Activated T-helper 1 cell treated with anti-CD3 and anti-CD28 coated beads, Interleukin-2, amount 50 U/mL, for 16 hours (primary cell): ENCODE measurements at places on chromosomes 13 and 19.

GRCh38 chr13:73119612-73120011 lies 60.8 kb downstream of the KLF5 start:
- DNase-seq = no peak

GRCh38 chr13:60148918-60149317 lies 14.8 kb downstream of the DIAPH3 start:
- no peak for DNase-seq

DNA sequence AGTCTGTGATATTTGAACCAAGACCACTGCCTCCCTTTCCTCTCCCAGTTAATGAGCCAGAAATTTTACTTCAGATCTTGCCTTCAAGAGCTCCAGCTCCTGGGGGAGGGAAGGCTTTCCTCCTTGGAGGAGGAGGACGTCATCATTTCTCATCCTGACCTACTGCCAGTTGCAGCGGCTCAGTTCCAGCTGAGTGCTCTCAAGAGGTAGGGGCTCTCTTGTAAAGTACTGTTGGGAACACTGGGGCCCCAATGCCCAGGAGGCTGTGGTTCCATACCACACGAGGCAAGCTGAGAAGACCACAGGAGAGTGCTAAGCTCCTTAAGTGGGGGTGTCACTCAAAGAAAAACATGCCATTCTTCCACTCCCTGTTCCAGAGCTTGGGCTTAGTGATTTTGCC lies 36.2 kb downstream of the METTL21C start:
- DNase-seq = no peak

DNA sequence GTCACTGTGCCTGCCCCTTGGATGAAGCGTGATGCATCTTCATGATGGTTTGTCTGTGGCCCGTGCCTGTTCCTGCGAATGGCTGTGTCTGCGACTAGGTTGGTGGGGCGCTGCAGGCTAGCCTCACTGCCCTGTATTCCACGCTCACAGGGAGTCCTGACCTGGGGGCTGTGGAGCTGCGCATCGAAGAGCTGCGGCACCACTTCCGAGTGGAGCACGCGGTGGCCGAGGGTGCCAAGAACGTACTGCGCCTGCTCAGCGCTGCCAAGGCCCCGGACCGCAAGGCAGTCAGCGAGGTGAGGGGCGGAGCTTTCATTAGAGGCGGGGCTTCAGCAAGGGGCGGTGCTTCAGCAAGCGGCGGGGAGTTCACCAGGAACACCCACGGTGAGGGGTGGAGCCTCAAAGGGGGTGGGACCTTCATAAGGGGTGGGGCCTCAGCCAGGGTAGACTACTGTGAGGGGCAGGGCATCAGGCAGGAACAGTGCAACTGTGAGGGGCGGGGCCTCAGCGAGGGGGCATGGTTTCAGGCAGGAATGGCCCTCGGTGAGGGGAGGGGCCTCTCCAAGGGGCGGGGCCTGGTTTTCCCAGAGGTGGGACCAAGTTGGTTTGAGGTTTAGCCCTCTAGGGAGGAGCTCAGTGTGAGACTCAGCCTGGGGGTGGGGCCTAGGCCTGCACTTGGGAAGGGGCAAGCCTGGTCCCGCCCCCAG lies 17.2 kb downstream of the PKN1 start:
- no peak for DNase-seq

DNA sequence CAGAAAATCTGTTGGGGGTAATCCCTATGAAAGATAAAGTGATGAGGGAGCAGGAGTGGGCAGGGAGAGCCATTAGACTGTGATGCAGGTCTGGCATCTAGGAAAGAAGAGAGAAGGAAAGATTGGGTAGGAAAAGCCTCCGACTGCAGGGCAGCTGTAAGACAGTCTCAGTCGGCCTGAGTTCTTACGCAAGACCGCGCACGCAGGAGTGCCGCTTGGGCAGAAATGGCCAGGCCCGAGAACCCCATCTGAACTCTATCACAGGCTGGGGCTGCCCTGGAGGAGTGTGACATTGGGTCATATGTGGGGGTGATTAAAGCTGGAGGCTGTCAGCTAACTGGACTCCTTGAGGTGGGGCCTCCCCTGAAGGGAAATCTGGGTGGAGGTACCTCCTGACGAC lies 13.9 kb upstream of the FBXL3 start:
- DNase-seq = no peak

DNA sequence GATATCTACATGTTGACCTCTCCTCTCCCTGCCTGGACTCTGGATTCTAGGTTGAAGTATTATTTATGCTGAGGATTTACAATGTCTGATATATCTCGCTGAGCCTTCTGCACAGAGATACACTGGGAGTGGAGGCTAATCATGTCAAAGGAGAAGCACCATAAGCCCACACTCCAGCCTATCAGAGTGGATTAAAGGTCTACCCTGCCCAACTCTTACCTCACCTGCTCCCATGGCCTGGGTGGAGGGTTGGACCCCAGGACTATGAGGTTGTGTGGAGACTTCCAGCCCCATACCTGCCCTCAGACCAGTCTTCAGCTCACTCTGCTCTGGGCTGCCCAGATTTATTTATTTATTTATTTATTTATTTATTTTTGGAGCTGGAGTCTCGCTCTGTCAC lies 15.4 kb downstream of the OR10H4 start:
- no peak for DNase-seq

GRCh38 chr19:45782162-45782691 lies at the start of gene DMPK:
Gene DMPK (minus strand): TSS chr19:45782490. CDS start chr19:45782352, 138 bp downstream.
- DNase-seq = no peak

DNA sequence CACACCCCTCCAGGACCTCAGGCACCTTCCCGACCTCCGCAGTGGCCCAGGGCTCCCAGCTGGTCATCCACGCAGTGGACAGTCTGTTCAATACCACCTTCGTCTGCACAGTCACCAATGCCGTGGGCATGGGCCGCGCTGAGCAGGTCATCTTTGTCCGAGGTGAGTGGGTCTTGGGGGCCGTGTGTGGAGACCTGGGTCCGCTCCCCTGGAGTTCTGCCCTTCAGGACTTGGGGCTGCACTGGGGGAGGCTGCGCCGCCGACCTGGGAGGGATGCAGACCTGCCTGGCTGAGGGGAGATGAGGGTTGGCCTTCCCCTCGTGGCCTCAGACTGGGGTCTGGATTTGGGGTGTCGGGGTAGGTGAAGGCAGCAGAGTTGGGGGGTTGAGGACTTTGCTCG lies 16.7 kb upstream of the TOMM40 start:
- no peak for DNase-seq

GRCh38 chr13:20676213-20676612 lies 27.3 kb upstream of the IL17D start:
- no peak for DNase-seq

GRCh38 chr13:29743201-29743786 lies 107.1 kb downstream of the UBL3 start:
- no peak for DNase-seq

DNA sequence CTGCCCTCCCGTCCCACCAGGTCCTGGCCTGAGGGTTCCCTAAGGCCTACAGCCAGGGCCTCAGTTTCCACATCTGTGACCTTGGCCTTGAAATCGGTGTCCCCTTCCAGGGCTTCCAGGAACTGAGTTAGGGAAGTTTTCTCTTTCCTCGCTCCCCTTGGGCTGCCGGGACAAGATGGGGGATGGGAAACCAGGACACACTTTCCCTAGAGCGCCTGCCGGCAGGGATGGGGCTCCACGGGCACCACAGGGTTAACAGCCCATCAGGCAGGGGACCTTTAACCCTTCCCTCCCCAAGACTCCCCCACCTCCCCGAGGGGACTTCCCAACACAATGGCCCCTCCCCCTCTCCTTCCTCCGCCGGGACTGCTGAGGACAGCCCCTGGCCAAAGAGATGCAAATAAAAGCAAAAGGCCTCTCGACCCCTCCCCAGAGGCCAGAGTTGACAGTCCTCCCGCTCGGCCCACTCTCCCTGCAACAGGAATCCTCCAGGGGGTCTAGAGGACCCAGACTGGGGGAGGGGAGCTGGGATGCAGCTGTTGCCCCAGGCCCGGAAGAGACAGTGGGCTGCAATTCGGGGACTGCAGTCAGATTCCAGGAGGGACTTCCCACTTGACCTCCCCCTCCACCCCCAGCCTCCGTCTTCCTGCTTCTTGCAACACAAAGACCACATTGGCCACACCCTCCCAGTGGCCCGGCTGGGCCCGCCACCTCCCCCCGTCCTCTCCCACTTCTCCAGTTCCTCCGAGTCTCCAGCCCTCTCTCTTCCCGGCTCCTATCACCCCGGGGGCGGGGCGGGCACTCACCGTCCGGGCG lies 3.4 kb downstream of the BBC3 start:
- DNase-seq = no peak

DNA sequence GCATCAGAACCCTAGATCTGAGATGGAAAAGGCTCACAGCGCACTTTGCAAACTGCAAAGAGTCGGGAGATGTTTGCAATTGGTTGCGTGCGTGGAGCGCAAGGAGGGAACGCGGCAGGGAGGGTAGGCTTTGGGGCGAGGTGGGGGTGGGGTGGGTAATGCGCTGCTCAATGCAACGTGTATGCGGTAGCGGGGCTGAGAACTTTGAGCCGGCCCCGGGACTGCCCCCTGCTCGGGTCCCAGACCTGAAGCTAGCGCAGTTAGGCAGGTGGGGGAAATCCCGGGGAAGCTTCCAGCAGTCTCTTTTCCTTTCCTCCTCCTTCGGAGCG lies 971 bp downstream of the FOSB start:
- no peak for DNase-seq

DNA sequence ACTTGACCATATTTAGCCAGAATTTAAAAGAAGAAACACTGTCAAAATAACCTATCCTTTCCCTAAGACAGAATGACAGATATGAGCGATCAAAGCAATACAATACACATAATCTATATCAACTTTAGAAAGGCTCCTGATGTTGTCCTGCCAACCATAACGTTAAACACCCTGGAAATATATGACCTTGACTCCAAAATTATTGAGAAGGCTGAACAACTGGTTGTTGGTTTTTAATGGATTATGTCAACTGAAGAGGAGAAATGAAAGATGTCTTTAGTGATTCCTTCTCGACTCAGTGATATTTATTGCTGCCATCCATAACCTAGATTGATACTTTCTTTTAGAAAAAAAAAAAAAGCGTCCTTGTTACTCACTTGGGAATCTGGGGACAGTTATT lies 957.2 kb downstream of the SLITRK1 start:
- DNase-seq = no peak

DNA sequence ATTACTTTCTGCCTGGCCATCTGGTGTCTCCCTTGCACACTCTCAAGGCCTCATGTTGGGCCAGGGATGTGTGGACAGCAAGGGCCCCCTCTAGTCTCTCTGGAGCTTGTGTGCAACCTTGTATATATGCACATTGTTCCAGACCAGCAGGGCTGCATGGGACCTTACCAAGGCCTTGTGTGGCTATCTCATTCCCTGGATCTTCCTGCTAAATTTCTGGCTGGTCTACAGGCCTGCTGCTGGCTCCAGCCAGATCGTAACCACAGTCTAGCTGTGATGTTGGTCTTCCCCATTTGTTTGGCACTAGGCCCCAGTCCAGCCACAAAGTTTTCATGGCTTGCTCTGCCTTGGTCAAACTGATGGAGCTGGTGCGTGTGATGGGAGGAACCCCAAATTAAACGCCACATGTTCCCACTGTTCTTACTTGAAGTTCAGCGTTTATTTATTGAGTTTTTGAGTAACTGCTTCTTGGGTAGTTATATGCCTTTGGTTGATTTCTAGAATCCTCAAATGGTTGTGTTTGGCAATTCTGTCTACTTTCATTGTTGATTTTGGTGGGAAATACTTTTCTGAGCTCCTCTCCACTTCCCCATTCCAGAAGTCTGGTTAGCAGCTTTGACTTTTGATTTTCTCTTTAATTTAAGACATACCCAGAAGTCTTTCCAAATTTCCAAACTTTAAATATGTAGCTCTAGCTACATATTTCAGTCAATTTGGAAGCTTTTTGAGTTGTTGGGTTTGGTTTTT lies 56.4 kb downstream of the SIPA1L3 start:
- DNase-seq = no peak

- DNase-seq = no peak
Measured at GRCh38 chr13:73325723-73326558, 267.1 kb downstream of the KLF5 start.

- no peak for DNase-seq
Measured at GRCh38 chr13:65932013-65932412, 1298.1 kb downstream of the PCDH9 start.

DNA sequence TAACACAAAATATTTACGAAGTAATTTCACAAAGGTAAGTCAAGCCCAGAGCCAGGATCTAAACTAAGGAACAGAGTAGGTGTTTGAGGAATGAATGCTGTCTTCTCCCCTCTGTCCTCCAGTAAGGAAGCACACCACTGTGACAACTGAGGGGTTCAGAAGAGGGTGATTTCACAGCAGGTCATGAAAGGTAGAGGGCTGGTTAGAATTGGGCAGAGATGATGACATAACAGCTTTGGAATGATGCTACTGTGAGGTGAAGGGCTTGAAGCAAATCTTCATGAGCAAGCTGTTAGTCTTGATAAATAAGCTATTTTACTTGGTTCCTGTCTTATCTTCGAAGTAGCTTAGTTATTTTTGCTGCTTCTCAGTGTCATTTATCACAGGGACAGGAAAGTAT lies 498.6 kb downstream of the FGF9 start:
- no peak for DNase-seq

DNA sequence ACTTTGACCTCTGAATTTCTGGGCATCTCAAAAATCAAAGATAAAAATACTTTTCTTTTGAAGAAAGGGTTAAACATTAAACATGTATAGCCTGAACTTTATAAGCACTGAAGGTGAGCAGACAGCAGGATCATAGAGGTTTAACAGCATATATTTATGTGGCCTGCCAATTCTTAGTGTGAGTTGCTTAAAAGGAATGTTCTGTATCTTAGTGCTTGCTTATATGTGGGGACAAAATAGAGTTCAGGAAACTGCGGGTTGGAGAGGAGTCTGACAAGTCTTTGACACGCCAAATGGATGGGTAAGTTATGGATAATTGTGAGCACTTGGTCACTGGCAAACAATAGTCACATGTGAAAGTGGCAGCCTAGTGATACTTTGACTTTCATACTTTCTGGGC lies 1419.4 kb upstream of the SPRY2 start:
- no peak for DNase-seq

- DNase-seq = no peak
Measured at GRCh38 chr13:29429286-29429900, 166.1 kb downstream of the SLC7A1 start.

DNA sequence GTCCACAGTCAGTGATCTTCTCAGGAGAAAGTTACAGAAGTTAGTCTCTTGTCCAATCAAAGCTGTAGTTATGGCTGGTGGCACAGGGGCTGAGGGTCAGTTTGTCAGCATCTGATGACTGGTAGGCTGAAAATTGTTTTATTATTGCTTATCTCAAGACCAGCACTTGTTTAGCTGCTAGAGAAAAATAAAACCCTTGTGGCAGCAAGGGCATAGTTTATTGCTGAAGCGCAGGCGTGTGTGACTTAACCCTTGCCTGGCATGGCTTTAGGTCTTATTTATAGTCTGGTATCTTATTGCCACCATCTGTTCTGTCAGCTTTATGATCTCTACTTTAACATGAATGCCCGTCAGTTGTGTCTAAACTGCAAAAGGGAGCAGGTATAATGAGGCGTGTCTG lies 154.7 kb downstream of the USP12 start:
- no peak for DNase-seq
